Inflammatory macrophage treated with lipopolysaccharide for 1 hour (primary cell): ENCODE measurements at places on chromosomes 5 and 9.

- DNase-seq = no peak
Observed at GRCh38 chr9:125428902-125429467, 167.4 kb downstream of the GAPVD1 start.

- DNase-seq = no peak
Observed at GRCh38 chr5:113378514-113378913, 56.3 kb downstream of the TSSK1B start.

DNA sequence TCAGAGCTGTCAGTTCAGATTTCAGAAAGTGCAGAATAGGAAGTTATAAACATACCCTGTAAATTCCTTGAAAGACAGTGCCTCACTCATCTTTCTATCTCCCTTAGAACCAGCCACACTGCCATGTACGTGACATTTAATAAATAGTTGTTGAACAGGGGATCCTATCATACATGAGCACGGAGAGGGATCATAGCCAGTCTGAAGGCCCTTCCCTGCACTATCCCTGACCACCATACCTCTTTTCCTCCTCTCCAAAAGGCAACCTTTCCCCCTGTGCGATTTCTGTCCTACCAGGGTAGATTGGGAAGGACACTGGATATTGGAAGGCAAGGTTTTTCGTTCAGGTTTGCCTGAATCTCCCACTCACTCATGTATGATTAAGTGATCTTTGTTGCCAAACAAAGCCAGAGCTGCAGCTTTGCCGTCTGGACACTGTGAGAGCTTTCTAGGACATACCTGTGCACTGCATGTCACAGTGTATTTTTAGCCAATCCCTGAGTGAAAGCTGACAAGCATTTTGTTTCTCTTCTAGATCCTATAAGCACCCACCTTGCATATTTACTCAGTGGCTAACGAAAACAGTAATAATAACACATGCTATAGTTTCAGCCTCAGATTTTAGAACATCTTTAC is 986.5 kb upstream of the WWC1 start:
- DNase-seq = no peak

GRCh38 chr9:74496406-74496805 is 729 bp upstream of the RORB start:
- DNase-seq = no peak

DNA sequence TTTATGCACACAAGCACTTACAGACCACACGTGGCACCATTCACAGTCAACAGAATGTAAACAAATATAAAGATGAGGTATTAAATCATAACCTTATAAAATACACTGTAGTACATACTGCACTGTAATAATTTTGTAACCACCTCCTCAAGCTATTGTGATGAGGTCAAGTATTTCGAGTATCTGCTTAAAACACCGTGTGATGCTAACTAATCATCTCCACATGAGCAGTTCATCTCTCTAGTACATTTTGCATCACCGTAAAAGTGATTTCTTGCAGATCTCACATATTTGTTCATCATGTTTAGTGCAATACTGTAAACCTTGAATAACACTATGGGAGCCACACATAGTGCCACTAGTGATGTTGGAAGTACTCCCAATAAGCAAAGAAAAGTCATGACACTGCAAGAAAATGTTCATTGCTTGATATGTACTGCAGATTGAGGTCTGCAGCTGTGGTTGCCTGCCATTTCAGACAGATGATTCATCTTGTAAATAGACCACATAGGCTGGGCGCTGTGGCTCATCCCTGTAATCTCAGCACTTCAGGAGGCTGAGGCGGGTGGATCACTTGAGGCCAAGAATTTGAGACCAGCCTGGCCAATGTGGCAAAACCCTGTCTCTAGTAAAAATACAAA is 44.3 kb downstream of the FOXB2 start:
- no peak for DNase-seq

GRCh38 chr9:32665101-32665500 is 29.6 kb upstream of the TAF1L start:
- DNase-seq = no peak

GRCh38 chr9:78692871-78693270 is 395.9 kb downstream of the PSAT1 start:
- DNase-seq = no peak

- DNase-seq = peak; percentile 61
Observed at GRCh38 chr9:127762111-127762676, 16.3 kb downstream of the SH2D3C start.

DNA sequence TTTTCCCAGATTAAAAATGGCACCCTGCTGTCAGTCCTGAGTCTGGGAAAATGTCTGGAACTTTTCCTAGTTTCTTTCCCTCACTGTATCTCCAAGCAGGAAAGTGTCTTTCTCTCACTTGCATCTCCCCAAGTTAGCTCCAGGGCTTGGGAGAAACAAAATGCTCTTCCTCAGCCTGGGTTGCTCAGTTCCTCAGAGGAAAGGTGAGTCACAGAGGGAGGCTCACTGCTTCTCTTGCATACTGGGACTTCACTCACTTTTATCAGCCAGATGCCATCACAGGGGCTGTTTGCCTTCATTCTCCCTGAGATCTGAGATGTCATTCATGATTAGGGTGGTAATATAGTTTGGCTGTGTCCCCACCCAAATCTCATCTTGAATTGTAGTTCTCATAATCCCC is 519.9 kb downstream of the SEMA5A start:
- DNase-seq = no peak

- DNase-seq = peak; percentile 67
Observed at GRCh38 chr5:61319388-61320146, 12.5 kb upstream of the ZSWIM6 start.

DNA sequence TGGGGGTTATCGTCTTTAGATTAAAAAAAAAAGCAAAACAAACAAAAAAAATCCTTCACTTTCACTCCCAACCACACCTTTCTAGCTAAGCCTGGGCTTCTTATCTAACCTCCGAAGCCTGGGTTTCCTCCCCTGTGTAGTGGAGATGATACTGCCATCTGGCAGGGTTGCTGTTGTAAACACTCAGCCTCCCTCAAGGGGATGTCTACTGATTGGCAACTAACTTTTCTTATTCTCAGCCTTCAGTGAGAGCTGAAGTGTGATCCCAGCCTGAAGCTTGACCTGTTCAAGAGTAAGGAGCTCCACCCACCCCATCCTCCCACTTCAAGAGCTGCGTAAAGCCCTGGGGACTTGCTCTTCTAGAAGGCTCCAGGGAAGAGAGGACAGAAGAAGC is 21.5 kb upstream of the WWC1 start:
- DNase-seq = no peak

DNA sequence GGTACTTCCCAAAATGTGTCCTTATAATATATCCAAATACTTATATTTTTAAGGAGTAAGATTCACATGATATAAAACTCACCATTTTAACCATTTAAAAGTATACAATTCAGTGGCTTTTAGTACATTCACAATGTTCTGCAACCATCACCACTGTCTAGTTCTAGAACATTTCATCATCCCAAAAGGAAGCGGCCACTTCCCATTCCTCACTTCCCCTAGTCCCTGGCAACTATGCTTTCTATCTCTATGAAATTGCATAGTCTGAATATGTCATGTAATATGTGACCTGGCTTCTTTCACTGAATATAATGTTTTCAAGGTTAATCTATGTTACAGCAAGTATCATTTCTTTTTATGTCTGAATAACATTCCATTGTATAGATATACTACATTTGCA is 615.1 kb upstream of the SGCD start:
- DNase-seq = no peak

GRCh38 chr9:107007402-107007801 is 144.4 kb downstream of the ZNF462 start:
- no peak for DNase-seq

GRCh38 chr9:71716138-71716909 is 52.0 kb downstream of the CEMIP2 start:
- DNase-seq = peak; percentile 4
